ENCODE measurements at places on chromosomes 12 and 14. TPM values are rescaled to one million over a fixed set of nuclear protein-coding genes. Genes with fewer than 3 reads are reported as not detected.

DNA sequence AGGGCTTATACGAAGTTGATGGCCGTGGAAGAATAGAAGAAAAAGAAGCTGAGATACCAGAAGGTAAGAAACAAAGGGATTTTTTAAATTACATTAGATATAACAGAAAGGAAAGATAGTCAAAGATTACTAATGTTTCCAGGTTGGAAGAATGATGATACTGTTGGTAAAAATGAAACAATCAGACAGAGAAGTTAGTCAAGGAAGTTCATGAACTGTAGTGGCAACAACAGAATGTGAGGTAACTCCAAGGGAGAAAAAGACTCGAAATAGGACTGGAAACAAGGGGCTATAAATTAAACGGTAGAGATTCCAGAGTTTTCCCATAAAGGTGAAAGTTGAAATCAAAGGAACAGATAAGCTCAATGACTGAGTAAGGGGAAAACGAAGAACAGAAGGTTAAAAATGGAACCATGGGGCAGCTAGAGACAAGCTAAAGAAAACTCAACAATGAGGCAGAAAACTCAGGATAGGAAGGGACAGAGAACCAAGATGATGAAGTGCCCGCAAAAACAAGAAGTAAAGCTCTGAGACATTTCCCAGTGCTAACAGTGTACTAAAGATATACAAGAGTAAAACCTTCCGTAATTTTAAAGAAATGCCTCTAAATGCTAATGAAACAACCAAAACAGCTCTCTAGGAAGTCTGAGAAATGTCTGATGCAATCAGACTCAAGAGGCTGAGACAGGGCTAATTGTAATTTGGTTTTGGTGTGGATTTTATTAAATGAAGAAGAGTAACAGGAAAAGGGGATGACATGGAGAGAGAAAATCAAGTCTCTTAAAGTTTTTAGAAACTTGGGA, 70.0 kb downstream of the PPP2R5E start:
- DNase-seq: no peak

- DNase-seq: no peak
Observed at GRCh38 chr12:124433147-124433874, 134.1 kb downstream of the NCOR2 start.

DNA sequence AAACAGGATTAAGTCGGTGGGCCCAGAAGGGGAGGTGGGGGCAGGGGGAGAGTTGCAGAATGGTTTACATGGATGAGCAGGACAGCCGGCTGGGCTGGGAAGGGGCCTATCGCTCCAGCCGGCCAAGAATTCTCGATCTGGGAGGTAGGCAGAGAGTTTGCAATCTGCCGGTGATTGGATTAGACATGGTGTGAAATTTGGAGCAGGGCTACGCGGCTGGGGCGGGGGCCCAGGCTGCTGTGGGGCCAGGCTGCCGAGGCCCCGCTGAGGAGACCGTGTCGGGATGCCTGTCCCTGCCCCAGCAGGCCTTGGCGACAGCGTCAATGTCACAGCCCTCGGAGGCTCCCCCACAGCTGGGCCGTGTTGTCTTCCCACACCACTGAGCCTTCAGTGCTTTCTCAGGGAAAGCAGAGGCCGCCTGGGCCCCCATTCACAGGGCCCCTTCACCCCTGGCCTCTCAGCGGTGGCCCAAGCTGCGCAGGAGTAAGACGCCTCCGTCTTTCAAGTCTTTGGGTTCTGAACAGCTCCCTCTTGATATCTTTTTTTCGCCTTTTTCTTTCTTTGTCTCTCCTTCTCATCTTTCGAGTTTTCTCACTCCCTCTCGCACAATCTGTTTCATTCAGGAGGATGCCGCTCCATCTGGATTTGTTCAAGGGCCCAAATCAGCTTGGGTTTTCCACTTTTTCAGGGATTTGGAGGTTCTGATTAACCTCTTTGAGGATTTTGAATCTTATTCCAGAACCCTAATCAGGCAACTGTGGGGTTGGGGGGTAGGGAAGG, 117.5 kb upstream of the PARP11 start:
- no peak for DNase-seq

Gene CEBPE
- total RNA-seq: not detected

Gene IFNG-AS1
- total RNA-seq: 0.37 TPM

Gene KRT79
- 8.5 TPM for total RNA-seq

Gene VASH1
- total RNA-seq: 0.86 TPM

Data from lower leg skin (tissue), 4 donors.